ENCODE measurements at places on chromosomes 4 and X.

DNA sequence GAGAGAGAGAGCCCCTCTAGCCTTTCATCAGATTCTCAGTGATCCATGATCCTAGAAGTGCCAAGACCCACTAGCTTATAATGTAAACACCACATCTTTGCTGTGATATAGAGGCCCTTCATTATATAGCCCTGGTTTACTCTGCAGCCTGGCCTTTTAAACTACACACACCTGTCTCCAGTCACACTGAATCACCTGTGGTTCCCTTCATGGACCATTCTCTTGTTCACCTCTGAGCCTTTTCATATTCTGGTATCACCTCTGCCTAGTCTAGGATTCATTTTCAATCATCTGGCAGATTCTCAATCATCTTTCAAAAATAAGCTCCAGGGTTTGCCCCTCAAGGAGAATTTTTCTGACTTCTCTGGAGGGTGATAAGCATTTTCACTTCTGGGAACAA is 50.0 kb upstream of the CD40LG start:
- ATAC-seq = no peak

DNA sequence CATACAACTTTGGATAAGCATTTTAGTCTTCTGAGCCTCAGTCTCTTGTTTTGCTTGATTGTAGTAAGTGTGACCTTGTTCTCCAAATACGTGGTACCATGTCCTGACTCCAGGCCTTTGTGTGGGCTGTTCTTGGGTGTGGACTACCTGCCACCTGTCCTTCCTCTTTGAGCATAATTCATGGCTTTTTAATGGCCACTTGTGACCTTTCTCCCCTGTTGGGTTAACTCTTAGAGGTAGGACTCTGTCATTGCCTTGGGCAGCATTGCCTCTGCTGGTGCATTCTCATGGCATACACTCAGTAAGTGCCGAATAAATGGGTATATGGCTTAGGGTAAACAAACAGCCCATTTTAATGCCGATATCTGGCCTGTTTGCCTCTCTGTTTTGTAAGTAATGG is 3.0 kb downstream of the NSD2 start:
- no peak for ATAC-seq

DNA sequence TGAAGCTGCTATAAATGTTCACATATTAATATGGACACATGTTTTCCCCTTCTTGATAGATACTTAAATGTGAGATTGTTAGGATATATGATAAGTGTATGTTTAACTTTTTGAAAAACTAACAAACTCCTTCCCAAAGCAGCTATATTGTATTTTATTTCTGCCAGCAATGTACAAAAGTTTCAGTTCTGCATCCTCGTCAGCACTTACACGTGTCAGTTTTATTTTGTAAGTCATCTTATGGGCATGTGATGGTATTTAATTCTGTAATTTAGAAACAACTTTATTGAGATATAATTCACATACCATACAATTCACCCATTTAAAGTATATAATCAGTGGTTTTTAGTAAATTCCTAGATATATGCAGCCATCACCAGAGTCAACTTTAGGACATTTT is 31.6 kb downstream of the RAPGEF2 start:
- no peak for ATAC-seq

DNA sequence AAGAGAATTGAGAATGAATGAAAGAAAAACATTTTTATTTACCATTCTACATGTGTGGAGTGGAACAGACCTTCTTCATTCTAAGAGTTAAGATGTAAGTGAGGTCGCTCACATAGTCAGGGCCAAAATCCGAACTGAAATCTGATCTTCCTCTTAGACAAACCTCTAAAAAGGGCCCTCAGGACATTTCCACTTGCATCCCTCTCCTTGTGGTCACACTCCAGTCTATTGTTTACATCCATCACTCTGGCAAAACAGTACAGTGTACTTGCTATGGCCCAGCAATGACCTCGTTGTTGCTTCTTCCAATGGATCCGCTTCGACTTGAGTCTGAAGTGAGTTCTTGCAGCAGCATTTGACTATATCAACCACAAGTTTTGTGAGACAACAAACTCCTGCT is 54.2 kb downstream of the MOSPD2 start:
- ATAC-seq = no peak

- no peak for ATAC-seq
Observed at GRCh38 chr4:1668488-1668840, 15.6 kb downstream of the FAM53A start.

- no peak for ATAC-seq
Observed at GRCh38 chr4:153348006-153348405, 3.5 kb downstream of the MND1 start.

DNA sequence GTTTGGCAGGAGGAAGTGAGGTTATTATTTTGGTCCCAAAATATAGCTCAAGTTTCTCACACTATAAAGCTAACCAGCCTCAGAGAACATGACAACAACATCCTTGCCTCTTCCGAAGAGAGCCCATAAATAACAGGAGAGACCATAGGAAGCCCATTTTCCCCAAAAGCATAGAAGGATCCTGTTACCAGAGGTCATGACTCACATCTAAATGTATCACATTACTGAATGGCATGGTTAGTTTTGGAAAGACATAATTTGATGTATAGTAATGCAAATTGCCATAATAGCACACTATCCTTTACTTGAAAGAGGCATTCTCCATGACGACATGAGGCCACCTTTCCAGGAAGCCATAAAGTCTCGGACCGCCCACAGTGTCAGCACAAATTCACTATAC is 238.8 kb upstream of the GRIA3 start:
- no peak for ATAC-seq

DNA sequence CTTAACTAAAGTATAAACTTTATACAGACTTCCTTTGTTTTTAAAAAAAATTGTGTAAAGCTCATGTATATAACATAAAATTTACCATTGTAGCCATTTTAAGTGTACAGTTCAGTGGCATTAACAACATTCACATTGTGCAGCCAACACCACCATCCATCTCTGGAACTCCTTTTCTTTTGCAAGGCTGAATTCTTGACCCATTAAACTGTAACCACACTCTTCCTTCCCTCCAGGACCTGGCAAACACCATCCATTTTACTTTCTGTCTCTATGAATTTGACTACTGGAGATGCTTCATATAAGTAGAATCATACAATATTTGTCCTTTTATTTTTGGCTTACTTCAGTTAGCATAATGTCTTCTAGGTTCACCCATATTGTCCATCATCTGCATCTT is 104.7 kb downstream of the RASL11B start:
- no peak for ATAC-seq

DNA sequence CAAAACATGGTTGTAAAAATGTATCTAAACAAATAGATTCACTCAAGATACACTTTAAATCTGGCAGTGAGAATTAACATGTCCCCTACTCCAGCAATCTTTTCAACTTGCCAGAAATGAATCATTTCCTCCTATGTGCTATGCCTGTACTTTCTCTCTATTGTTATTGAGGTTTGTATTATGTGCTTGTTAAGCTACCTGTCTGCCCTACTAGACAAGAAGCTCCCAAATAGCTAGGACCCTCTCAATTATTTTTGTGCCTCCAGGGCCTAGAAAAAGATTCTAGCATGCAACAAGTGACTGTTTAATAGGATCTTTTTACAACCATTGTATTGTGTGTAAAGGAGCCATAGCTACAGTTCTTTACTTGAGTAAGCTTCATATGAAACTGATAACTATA is 3.5 kb upstream of the SAP30 start:
- no peak for ATAC-seq

GRCh38 chrX:109199726-109200125 is 282.2 kb downstream of the GUCY2F start:
- ATAC-seq = no peak

- ATAC-seq = no peak
Observed at GRCh38 chr4:8893624-8894423, 22.2 kb upstream of the HMX1 start.

DNA sequence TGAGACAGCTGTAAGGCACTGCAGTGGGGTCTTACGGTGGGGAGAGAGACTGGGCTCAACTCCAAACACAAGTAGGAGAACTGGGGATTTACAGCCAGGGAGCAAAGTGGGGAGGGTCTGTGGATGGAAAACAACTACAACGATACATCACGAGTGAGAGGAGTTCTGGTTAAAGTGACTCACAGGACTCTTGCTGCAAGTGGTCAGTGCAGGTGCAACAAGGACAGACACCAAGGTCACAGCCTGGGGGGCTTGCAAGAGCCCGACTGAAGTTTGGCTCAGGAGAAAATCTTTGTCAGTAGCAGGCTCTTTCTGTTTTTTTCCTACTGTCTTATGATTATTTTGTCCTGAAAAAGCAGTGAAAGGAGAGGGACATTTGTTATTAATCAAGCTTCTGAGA is 10.1 kb upstream of the FAT1 start:
- no peak for ATAC-seq

DNA sequence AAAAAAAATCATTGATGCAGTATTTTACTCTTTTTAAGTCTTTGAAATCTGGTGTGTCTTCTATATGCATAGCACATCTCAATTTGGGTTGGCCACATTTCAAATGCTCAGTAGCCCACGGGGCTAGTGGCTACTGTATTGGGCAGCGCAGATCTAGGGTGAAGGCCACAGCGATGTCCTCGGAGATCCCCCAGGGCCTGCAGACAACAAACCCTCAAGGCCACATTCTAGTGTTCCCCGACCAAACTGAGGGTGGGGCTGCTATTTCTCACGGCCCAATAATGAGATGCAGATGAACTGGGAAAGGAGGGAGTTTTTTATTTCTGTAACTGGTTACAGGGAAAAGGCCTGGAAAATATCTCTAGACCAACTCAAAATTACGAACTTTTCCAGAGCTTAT is 23.6 kb downstream of the NYX start:
- ATAC-seq = no peak

GRCh38 chr4:96993560-96993959 is 1149.7 kb downstream of the STPG2 start:
- ATAC-seq = no peak

- ATAC-seq = no peak
Observed at GRCh38 chr4:15684498-15684897, 2.9 kb downstream of the FAM200B start.

- ATAC-seq = no peak
Observed at GRCh38 chr4:125313497-125313896, 1.3 kb upstream of the FAT4 start.

- no peak for ATAC-seq
Observed at GRCh38 chr4:84932462-84932861, 34.0 kb downstream of the WDFY3 start.

- no peak for ATAC-seq
Observed at GRCh38 chrX:99266255-99266654, 1143.8 kb downstream of the PCDH19 start.

- no peak for ATAC-seq
Observed at GRCh38 chr4:66591968-66592367, 921.7 kb upstream of the EPHA5 start.

DNA sequence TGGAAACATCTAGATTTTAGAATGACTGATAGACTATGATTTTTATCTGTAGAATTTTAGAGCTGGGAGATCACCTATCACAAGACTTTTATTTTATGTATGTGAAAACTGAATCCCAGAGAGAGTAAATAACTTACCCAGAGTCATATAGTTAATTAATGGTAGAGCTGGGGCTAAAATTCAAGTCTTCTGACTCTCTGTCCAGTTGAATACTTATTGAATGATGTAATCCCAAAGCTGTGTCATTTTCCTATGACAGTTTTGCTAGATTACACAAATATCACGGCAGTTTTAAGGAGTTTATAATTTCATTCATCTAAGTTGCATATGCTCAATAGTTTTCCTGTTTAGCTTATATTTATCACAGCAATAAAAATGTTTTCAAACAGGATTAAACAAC is 6.7 kb downstream of the NRK start:
- ATAC-seq = no peak

DNA sequence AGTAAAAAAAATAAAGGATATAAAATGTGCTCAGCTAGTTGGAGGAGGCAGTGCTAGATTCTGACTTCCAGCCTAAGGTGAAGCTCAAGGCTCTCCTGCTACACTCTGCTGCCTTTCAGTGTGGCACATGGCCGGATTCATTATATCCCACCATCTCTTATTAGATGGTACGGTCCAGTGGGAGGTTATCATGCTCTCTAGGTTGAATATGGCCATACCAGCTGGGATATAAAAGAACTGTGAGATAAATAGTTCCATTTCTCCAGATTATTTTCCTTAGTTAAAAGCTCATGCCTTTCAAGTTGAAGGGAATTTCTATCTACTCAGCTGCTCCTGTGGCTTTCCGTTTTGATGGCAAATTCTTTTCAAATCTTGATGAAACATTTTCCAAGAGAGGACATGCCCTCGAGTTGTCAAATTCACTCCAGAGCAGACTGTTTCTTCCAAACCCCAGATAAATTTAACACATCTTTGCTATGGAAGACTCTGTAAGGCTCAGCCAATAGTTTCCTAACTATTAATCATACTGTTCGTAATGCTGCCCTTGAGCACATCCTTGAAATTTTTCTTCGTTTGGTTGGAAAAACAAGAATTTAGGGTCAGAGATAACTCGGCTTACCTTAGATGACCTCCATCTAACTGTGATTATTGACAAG is 2.2 kb upstream of the MGARP start:
- no peak for ATAC-seq

- peak; percentile 83 for ATAC-seq
Observed at GRCh38 chrX:101485212-101485949, at the start of gene ARMCX4. Gene ARMCX4, plus strand, starts transcription at chrX:101485456. Its CDS starts 3,134 bp downstream, at chrX:101488590.

GRCh38 chr4:77453911-77454310 is 151.7 kb upstream of the CXCL13 start:
- ATAC-seq = no peak

GRCh38 chr4:113436360-113436759 is 325.2 kb downstream of the CAMK2D start:
- ATAC-seq = no peak

Data from activated CD4-positive, CD25-positive, alpha-beta regulatory T cell treated with anti-CD3 and anti-CD28 coated beads, Interleukin-2, amount 50 U/mL, for 24 hours (primary cell).